HuH-7.5 (cell line): ENCODE measurements at places on chromosomes 4 and X.

DNA sequence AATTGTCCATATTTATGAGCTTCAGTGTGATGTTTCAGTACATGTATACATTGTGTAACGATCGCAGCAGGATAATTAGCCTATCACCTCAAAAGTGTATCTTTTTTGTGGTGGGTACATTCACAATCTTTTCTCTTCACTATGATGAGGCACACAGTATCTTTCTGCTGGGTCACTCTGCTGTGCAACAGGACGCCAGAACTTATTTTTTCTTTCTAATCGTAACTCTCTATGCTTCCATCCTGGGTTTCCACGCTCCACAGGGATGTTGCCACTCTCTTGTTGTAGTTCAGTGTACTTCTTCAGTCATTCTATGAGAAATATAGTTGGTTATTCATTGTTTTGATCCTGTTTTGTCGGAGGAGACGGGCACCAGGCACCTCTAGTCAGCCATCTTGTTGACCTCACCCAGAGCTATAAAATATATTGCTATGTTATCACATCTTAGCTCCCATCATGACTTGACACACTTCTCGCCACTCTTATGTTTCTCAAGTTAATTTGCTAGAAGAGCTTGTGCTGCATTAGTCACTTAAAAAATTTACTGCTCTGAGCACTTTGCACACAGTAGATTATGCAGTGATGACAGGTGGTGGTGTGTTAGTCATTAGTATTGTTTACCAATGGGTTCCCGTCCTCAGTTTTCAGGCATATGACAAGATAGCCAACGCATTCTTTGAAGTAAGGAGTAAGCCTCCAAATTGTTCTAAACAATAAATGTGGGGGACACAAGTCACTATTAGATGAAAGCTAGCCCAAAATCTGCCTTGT, 1002.7 kb upstream of the PCDH7 start:
- no peak for DNase-seq

- no peak for DNase-seq
Measured at GRCh38 chr4:10666616-10667015, 18.0 kb downstream of the CLNK start.

- no peak for DNase-seq
Measured at GRCh38 chr4:182931691-182932345, 14.6 kb upstream of the DCTD start.

- DNase-seq: no peak
Measured at GRCh38 chrX:139739138-139739537, 31.2 kb upstream of the MCF2 start.

DNA sequence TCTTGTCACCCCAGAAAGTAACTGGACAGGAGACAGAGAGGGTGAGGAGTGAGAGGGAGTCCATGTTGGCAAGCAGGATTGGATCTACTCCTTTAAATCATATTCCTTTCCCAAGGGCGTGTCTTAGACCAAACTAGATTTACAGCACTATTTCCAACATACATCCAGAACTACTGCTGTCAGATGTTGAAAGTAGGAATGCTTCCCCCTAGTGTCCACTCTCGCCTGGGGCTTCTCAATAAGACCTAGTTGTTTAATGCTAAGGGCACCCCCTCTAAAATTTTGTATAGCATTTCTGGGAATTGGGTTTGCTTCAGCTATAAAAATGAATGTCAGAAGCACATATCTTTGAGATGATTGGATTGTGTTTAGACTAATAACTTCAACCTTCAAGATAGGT, 13.3 kb downstream of the OFD1 start:
- no peak for DNase-seq

DNA sequence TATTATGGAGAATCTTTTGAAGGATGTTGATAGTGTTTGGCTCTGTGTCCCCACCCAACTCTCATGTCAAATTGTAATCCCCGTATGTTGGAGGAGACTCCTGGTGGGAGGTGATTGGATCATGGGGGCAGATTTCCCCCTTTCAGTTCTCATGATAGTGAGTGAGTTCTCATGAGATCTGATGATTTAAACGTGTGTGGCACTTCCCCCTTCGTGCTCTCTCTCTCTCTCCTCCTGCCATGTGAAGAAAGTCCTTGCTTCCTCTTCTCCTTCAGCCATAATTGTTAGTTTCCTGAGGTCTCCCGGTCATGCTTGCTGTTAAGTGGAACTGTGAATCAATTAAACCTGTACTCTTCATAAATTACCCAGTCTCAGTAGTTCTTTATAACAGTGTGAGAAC, 166.1 kb upstream of the NUDT6 start:
- DNase-seq: no peak

DNA sequence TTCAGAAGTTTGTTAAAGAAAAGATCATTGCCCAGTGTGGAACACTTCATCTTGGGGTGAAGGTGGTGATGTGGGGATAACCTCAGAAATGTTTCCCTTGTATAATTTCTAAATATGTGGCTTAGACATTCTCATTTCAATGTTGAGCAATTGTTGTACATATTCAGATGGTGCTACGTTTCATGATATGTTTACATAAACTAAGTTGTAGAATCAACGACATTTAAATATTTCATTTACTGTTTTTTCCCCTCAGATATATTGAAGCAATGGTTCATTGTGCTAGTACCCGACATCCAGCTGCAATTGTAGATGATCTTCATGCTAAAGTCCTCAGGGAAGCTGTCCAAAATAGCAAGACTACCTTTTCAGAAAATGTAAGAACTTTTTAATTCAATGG, 92.6 kb downstream of the BLTP1 start:
- no peak for DNase-seq

- DNase-seq: no peak
Measured at GRCh38 chr4:97665553-97665952, 477.7 kb downstream of the STPG2 start.

DNA sequence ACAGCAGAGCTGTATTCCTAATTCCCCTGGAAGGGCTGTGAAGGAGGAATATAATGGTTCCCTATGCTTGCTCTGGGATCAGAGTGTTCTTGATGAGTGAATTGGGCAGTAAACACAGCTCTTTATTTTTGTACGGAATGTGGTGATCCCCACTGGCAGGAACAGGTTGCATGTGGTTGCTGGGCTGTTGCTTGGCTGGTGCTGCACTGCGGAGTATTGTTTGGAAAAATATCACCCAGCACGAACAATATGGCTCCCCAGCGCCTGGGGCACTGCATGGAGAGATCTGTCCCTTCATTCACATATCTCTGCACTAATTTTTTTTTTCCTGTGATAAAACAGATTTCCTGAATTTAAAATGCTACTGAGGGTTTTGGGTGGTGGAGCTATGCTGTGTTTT, 119.7 kb downstream of the MGST2 start:
- DNase-seq: no peak

GRCh38 chr4:21535898-21536297, 412.7 kb downstream of the KCNIP4 start:
- no peak for DNase-seq
